CD8-positive, alpha-beta memory T cell (primary cell): ENCODE measurements at places on chromosomes 11 and 22.

GRCh38 chr11:85694385-85694980, 8.5 kb upstream of the CCDC89 start:
- DNase-seq = peak; percentile 28

- DNase-seq = no peak
Observed at GRCh38 chr11:105577641-105578040, 32.2 kb upstream of the GRIA4 start.

GRCh38 chr11:45725776-45726492, 60.5 kb upstream of the CHST1 start:
- no peak for DNase-seq

DNA sequence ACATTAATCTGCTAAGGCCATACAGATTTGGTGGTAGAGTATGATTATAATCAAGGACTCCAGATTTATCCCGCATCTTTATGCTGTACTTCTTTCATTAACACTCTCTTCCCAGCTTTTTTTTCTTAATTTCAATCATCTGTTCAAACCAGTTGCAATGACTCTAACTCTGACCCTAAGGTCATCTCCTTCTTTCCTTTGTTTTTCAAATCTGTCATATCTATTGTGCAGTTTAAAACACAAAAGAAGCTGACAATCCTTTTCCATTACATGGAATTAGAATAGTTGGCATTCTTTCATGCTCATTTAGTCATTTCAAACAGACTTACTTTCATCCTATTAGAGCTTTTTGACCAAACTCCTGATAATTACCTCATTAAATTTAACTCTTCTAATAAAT, 53.6 kb upstream of the GRM5 start:
- no peak for DNase-seq

- no peak for DNase-seq
Observed at GRCh38 chr11:86205421-86206336, 38.9 kb upstream of the EED start.

- no peak for DNase-seq
Observed at GRCh38 chr11:133842053-133842452, 3.3 kb downstream of the SPATA19 start.

- DNase-seq = no peak
Observed at GRCh38 chr22:32674925-32675825, 126.3 kb upstream of the TIMP3 start.

GRCh38 chr11:13368041-13368446, 90.5 kb downstream of the BMAL1 start:
- DNase-seq = no peak
